ENCODE measurements at places on chromosomes 6 and 20. TPM values are rescaled to one million over a fixed set of nuclear protein-coding genes. Genes with fewer than 3 reads are reported as not detected.

LY6G6F gene
- not detected for total RNA-seq

MYH7B gene
- 0.07 TPM for total RNA-seq

OR2H1 gene
- not detected for total RNA-seq

NMBR gene
- not detected for total RNA-seq

C4A gene
- total RNA-seq = 16.2 TPM

PRPH2 gene
- not detected for total RNA-seq

DNA sequence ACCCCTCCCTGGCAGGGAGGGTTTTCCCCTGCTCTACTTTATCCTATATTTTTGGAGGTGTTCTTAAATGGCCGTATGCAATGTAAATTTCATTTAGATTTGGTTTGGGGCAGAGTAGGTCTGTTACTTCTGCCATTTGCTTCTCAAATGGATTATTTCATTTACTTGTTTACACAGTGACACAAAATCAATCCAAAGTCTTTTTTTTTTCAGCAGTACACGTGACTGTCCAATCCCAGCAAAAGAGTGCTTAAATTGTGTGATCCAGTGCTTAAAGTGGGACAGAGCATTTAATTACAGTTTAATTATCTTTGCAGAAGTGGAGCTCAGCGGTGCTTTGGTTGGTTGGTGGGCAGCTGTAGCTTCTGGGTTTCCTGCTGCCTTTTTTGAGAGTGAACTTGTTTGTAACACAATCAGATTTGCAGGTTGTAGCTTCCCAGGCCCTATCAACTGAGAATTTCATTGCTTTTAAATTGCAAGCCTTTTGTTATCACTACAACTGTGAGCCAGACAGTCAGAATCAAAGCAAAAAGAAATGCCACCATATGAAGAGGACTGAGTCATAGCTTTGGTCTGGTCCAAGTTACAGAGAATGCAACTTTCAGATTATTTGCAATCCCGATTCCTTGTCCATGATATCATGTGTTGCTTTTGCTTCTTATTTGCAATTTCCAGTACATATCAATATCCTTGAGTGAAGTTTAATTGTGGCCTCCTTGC is 216.9 kb downstream of the DOK5 start:
- no peaks in the 10 kb centered on the region for H3K36me3 ChIP-seq
- peaks cover 32% of the 10 kb centered on the region for H3K27me3 ChIP-seq
- no peak overlapping the region for H3K4me3 ChIP-seq
- no peaks in the 10 kb centered on the region for H3K4me1 ChIP-seq
- H3K27ac ChIP-seq = no peak overlapping the region
- DNase-seq = no peak

DNA sequence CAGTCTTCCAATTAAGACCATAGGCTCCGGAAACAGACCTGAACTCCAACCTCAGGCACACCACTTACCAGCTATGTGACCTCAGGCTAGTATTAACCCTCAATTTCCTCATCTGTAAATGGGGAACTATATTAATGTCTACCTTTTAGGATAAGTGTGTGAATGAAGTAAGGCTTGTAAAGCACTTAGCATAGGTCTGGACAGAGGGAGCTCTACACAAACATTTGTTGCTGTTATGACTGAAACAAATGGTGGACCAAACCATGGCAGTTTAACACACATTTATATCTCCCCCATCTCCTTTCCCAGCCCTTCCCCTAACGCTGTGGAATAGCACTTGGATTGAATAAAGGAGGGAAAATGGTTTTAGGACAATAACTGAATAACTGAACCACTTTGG is 48.7 kb downstream of the TSHZ2 start:
- H3K4me1 ChIP-seq = peaks cover 13% of the 10 kb centered on the region
- no peak overlapping the region for H3K27ac ChIP-seq
- no peaks in the 10 kb centered on the region for H3K36me3 ChIP-seq

DNA sequence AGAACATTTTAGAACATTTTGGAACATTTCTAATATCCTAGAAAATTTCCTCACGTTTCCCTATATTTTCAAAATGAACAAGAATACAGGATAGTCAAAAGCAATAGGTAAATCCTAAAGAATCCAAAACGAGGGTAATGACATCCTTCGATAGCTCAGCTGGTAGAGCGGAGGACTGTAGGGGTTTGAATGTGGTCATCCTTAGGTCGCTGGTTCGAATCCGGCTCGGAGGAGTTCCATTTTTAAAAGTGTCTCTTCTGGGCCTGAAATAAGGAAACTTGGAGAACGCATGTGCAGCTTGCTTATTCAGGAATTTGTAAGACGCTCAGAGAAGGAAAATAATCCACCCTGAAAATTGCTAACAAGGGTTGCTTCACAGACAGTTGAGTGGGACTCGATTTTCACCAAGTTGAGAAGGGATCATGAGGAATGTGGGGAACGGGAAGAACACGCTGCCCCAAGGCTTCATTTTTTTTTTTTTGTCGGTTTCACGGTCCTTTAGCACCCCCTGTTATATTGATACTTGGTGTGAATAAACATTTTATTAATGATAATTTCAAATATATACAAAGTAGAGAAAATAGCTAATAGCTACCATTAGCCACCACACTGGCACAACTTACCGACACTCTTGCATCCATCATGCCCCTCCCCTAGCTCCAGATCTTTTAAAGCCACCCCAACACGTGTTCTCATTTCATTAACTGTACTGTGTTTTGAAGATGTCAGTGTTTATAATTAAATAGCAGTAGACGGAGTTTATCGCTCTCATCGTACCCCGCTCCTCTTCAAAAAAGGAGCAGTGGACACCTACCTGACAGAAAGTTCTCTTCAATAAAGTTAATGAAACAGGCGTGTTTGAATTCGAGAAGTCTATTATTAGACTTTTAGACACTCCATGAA is 1.8 kb upstream of the ABT1 start:
- no peak overlapping the region for H3K4me3 ChIP-seq
- no peak overlapping the region for H3K27ac ChIP-seq
- DNase-seq = peak; percentile 52
- H3K36me3 ChIP-seq = peaks cover 30% of the 10 kb centered on the region
- peaks cover 6% of the 10 kb centered on the region for H3K4me1 ChIP-seq

- no peak for DNase-seq
- no peaks in the 10 kb centered on the region for H3K36me3 ChIP-seq
- H3K27me3 ChIP-seq = no peaks in the 10 kb centered on the region
- no peak overlapping the region for H3K27ac ChIP-seq
- peaks cover 35% of the 10 kb centered on the region for H3K4me1 ChIP-seq
- peak overlapping the region; percentile 84 for H3K4me3 ChIP-seq
These were observed 1.9 kb downstream of the RAB23 start for GRCh38 chr6:57220083-57220703.

GRCh38 chr6:153840039-153840850 is 198.8 kb upstream of the OPRM1 start:
- H3K4me1 ChIP-seq = no peaks in the 10 kb centered on the region
- H3K4me3 ChIP-seq = no peak overlapping the region
- DNase-seq = no peak

DNA sequence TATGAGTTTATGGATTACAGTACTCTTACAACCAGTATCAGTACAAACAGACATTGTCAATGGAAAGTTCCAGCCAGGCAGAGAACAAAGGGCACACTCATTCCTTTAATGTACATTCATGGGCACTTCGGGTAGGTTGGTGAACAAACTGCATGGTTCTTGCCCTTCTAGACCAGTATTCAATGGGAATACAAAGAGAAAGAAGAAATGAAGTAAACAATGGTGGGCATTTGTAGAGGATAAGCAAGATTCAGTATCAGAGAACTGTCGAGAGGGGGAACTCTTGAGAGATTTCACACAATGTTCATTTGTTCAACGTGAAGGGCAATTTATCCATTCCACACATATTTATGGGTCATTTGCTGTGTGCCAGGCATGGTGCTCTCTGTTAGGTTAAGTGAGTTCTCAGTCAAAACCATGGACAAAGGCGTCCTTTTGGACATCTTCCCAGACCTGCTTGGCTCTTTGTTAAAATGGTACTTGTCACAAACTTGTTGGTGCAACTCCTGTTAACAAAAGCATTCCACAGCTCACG is 714.8 kb downstream of the DHX35 start:
- peak; percentile 47 for DNase-seq
- no peak overlapping the region for H3K4me3 ChIP-seq
- H3K27me3 ChIP-seq = no peaks in the 10 kb centered on the region
- no peaks in the 10 kb centered on the region for H3K4me1 ChIP-seq
- H3K27ac ChIP-seq = no peak overlapping the region

- peak overlapping the region; percentile 89 for H3K27ac ChIP-seq
- H3K4me1 ChIP-seq = peaks cover 23% of the 10 kb centered on the region
- DNase-seq = no peak
These were observed 1.7 kb upstream of the FBXO5 start for GRCh38 chr6:152984513-152984872.

DNA sequence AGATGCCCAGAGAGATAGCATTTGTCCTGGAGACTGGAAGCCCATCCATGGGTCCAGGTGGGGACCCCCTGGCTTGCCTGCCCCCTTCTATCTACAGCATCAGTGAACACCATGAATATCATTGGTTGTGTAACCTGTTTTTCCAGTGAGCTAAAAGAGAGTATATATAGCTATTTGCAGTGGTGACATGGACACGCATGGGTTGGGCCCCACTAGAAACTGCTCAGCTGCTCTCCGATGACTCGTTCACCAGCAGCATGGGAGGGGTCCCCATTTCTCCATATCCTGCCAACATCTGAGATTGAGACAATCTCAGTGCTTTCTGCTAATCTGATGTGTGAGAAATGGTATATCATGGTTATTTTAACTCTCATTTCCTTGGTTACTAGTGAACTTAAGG is 4.0 kb upstream of the ZC3H12D start:
- DNase-seq = no peak
- H3K36me3 ChIP-seq = no peaks in the 10 kb centered on the region
- H3K4me3 ChIP-seq = no peak overlapping the region
- H3K27me3 ChIP-seq = no peaks in the 10 kb centered on the region
- H3K27ac ChIP-seq = no peak overlapping the region
- no peaks in the 10 kb centered on the region for H3K4me1 ChIP-seq

DNA sequence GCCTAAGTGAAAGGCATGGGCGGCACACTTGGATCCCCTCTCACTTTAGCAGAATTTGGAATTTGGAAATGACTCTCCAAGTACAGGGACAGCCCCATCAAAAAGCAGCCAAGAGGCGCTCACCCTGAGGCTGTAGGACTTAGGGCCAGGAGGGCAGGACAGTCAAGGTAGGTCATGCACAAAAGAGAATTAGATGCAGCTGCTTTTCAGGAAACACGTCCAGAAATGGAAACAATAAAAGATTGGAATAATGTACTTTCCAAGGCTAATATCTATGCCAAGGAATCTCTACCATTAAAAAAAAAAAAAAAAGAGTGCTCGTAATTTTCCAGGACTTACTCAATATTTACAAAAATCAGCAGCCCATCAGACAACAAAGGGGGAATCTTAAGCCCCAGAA is 19.9 kb downstream of the PREP start:
- H3K4me3 ChIP-seq = no peak overlapping the region
- peaks cover 29% of the 10 kb centered on the region for H3K36me3 ChIP-seq
- DNase-seq = no peak
- H3K27ac ChIP-seq = no peak overlapping the region

GRCh38 chr20:42979720-42980119 is 210.0 kb downstream of the PTPRT start:
- H3K27ac ChIP-seq = no peak overlapping the region
- H3K36me3 ChIP-seq = no peaks in the 10 kb centered on the region
- no peak overlapping the region for H3K4me3 ChIP-seq
- H3K4me1 ChIP-seq = no peaks in the 10 kb centered on the region
- no peak for DNase-seq

DNA sequence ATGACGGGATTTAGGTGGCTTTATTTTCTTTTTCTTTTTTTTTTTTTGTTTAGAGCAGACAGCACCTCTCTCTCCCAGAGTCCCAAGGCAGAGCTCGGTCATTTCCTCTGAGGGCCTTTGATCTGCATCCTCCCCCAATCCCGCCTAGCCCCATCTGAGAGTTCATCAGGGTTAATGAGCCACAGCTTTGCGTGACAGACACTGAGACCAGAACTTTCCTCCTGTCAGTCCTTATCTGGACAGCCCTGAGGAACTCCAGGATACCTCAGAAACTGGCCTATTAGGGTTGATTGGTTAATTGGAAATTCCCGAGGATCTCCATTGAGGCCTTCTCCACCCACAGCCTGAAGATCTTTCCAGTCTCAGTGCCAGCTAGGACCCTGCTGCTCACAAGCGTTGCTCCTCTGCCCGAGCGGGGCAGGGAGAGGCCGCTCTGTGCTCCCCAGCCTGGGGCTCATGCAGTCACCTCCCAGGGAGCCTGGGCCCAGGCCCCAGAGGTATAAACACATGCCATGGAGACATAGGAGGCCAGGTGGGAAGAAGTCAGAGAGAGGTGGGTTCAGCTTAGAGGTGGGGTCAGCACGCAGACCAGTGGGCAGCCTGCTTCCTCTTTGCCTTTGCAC is 1.4 kb upstream of the LRRN4 start:
- no peak overlapping the region for H3K4me3 ChIP-seq
- H3K27ac ChIP-seq = no peak overlapping the region
- peaks cover 5% of the 10 kb centered on the region for H3K36me3 ChIP-seq
- H3K4me1 ChIP-seq = peaks cover 23% of the 10 kb centered on the region

Data from MCF 10A (cell line).